ENCODE measurements at places on chromosomes 6 and 20.

DNA sequence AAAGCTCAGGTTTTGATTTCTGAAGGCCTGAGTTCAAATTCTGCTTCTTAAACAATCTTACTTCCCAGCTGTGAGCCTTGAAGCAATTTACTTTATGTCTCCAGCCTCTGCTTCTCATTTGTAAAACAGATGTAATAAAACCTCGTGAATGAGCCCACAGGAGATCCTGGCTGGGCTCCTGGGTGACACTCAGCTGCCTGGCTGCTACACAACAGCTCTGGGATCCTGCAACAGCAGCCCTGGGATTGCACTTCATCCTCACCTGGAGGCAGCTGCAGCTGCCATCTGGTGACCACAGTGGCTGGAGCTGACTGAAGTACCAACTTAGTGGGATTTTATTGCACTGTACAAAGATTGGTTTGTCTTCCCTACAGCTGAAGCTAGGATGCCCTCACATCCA, 98.6 kb downstream of the NDUFAF5 start:
- peak; percentile 88 for DNase-seq

GRCh38 chr6:30945281-30945680, 4.5 kb downstream of the MUCL3 start:
- no peak for DNase-seq

DNA sequence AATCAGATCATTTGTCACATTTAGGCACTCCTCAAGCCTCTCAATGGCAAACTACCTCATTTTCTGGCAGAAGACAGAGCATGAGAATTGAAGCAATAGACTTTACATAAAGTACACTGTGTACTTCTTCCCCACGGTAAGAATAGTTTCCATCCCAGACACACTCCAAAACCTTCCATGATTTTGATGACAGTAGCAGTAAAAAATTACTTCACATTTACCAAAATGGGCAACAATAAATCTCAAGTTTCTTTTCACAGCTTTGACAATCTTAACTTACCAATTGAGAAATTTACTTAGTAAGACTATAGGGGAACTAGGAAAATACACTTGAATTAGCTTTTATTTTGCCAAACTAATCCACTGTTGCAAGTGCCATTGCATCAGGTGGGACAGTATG, 353.8 kb downstream of the HAO1 start:
- no peak for DNase-seq

- no peak for DNase-seq
Measured at GRCh38 chr6:127383988-127384387, 40.6 kb upstream of the ECHDC1 start.

GRCh38 chr6:163813979-163814493, 399.5 kb downstream of the QKI start:
- no peak for DNase-seq

GRCh38 chr6:96811136-96811535, 26.1 kb downstream of the GPR63 start:
- DNase-seq, result no peak

GRCh38 chr20:51128198-51128597, 105.3 kb upstream of the KCNG1 start:
- DNase-seq, result no peak

DNA sequence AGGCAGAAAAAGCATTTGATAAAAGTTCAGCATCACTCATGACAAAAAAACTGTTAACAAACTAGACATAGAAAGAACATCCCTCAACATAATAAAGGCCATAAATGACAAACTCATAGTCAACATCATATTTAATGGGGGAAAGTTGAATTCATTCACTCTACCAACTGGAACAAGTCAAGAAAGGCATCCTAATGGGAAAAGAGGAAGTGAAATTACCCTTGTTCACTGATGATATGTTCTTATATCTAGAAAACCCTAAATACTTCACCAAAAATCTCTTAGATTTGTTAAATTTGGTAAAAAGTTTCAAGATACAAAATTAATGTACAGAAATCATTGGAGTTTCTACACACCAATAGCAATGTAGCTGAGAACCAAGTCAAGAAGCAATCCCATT, 48.9 kb downstream of the GGTLC1 start:
- no peak for DNase-seq

DNA sequence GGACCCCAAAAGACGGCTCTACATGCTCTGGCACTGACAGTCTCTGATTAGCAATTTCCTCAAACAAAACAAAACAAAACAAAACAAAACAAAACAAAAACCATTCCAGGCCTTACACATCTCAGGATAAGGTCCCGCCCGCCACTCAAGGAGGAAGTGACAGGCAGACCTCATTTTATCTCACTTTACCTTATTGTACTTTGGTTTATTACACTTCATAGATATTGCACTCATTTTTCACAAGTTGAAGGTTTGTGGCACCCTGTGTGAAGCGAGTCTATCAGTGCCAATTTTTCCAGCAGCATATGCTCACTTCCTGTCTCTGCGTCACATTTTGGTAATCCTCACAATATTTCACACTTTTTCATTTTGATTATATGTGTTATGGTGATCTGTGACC, 15.2 kb downstream of the ZBP1 start:
- DNase-seq, result no peak

DNA sequence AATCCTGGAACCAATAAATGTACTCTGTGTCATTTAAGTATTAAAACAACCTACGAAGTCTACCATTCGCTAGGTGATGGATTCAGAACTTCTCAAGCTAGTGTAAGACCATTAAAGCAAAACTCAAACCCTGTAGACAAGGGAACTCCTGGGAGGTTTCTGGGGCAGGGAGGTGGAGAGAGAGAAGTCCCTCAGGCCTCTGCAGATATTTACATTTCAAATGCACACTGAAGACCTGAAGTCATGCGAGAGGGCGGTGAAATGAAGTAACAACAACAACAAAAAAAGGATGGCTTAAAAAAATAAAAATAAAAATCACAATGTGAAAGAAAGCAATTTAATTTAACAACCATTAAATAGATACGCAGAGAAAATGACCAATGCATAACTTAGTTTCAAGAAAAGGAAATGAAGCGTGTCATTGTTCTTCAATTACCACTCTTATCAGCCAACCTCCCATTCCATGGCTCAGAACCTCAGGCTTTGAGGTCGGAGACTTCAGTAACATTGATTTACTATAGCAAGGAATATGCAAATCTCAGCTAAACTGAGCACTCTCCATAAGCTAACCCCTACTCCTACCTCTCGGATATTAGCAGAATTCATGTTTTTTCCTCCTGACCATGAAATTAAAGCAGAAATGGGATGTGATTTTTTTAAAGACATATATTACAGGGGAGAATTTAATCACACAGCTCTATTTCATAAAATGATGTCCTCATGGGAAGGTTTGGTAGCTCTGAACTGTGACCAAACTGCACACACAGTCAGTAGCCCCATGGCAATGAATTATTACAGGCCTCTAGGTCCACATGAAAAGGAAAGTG, 140.6 kb downstream of the KIF16B start:
- no peak for DNase-seq

- no peak for DNase-seq
Measured at GRCh38 chr6:33019372-33019771, 10.0 kb upstream of the HLA-DOA start.

- no peak for DNase-seq
Measured at GRCh38 chr20:13771853-13772453, 12.8 kb downstream of the ESF1 start.

DNA sequence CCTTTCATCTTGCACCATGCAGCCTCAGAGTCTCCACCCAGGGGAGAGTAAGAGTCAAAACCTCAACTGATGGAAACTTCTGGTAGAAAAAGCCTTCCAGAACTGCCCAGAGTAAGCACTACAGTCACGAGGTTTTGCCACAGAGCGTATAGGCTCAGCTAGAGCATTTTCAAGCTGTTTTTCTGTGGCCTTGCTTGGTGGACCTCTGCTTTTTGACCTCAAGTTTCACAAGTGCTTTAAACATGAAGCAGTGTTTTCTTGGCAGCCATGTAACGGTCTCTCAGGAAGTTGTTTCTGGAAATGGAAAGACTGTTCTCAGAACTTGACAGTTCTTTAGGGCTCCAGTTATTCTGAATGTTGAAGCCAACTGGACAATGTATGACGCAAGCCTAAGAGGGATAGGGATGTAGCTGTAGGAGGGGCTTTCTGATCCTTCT, 146.5 kb downstream of the ZDHHC14 start:
- DNase-seq, result no peak

GRCh38 chr6:137412562-137412961, 81.6 kb downstream of the OLIG3 start:
- no peak for DNase-seq

DNA sequence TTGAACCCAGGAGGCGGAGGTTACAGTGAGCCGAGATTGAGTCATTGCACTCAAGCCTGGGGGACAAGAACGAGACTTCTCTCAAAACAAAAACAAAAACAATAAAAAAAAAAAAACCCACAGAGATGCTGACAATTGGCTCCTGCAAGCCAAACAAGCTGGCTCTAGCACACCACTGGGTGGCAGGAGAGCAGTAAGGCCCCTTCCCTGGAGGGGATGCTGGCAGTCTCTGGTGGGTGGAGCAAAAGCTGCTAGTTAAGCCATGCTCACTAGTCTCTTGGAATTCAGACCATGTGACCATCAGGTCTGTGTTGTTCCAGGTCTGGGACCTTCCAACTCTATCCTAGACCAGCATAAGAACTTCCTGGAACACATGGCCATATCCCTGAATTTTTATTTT, 18.9 kb upstream of the DSN1 start:
- peak; percentile 60 for DNase-seq

GRCh38 chr6:120735641-120736040, 598.6 kb downstream of the TBC1D32 start:
- no peak for DNase-seq

DNA sequence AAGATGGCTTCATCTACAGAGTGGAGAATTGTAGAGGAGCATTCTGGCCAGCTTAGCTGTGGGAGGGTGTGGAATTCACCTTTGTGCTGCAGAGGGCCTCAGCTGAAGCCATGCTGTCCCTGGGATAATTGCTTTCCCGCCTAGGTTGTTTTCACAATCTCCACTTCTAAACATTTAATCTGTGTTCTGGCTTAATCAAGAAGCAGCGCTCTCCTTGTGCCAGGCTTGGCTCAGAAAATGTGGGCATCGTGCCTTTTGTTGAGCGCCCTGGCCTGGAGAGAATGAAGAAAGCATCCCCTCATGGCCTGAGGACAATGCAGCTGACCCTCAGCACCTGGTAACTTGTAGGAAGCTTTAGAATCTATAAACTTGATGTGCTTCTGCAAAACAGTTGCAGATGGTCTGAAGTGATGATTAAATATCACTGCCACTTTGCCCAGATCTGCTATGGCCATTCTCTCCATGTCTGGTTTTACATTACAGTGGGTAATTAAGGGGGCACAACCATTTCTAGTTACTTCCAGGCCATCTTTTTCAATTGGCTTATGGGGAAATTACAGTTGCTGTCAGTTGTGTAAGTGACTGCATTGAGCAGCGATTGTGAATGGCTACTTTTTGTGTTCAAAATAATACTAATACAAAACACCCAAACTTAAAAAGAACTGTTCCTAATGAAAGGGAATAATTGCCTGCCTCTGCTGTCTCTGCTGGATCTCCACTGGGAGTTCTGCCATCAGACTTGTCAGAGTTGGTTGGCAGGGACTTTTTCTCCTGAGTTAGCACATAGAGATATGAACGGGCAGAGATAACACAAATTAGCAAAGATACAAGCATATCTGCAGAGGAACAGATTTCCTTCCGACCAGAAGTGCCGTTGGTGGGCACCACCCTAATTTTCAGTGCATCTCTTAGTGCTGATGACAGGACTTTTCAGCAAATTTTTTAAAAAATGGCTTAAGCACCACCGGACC, 18.4 kb downstream of the CTNNBL1 start:
- peak; percentile 90 for DNase-seq

DNA sequence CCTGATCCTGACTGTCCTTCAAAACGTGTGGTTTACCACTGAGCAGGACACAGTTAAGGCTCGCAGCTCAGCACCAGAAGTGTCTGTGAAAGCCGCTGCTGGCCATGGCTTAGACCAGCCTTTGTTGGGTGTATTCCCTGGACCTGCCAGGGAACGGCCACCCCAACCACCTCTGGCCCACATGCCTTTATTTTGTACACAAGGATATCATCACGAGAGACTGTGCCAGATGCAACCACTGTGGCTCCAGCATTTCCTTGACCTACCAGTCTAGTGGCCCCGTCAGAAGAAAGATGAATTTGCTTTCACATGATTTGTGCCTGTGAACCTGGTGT, 49.2 kb upstream of the FOXQ1 start:
- DNase-seq, result no peak

GRCh38 chr6:157632821-157633220, 190.2 kb upstream of the SNX9 start:
- no peak for DNase-seq

DNA sequence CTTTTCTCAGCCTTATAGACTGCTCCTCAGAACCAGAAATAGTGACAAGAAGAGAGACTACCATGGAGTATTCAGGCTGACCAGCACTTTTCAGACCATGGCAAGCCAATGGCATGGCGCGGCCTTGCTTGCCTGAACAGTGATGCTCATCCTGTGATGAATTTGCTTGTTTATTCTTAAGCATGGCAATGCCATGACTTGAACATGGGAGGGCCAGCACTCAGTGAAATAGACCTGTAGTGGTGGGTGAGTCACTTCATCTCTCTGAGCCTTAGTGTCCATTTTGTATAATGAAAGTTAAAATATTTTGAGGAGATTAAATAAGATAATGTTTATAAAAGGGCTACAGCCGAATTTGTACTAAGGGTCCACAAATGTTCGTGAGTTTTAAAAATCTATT, 79.1 kb downstream of the LRRC1 start:
- DNase-seq, result no peak

DNA sequence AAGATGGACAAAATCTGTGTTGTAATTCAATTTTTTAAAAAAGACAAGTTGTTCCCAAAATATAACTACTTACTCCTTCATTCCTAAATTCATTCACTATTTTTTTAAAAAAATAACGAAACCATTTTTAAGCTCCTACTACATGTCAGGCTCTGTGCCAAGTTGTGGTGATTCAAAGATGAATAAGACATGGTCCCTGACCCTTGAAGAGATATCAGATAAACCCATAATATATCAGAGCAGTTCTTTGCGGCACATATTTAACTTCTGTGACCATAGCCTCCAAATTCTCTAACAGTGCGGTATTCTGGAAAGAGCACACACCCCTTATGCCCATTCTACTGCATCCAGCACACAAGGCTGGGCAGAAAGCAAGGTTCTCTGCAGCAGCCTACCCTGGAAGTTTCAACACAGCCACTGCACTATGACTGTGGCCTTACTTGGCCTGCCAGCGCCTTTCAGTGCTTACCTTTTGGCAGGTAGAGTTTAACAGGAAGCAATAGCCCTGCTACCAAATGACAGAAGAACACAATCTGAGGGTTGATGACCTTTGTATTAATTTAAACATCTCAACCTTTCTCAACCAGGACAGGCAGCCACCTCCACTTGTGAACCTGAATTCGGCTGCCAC, 406.5 kb downstream of the BTBD9 start:
- DNase-seq, result no peak

DNA sequence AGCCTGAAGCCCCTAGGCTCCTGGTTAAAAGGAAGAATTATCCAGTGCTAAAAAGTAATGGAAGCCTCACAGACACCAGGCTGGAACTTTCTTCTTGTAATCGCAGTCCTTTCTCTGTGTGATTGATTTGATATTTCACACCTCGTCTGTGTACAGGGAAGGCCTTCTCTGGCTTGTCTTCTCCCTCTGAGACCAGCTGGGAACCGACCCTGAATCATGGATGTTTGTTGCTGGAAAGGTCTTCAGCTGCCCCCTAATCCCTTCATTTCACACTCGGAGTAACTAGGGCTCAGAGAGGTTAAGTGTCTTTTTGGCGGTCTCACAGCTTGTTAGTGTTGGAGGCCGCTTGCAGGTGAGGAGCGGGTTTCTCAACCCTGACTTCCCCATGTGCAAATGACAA, 500.2 kb upstream of the CDH4 start:
- no peak for DNase-seq

All from NCI-H524 (cell line).